ENCODE measurements at places on chromosomes 12 and 14. TPM values are rescaled to one million over a fixed set of nuclear protein-coding genes. Genes with fewer than 3 reads are reported as not detected.

DNA sequence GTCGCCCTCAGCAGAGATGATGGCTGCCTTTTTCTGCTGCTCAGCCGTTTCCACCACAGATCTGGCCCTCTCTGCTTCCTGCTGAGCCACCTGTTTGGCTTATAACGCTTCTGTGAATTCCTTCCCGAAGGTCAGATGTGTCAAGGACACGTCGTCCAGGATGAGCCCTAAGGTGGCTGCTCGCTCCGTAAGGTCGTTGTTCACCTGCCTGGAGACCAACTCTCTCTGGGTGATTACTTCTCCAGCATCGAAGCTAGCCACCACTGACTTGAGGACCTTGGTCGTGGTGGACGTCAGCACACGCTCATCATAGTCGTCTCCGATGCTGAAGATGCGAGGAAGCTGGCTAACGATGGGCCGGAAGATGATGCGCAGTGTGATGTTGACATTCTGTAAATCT lies 11.7 kb upstream of the ASB8 start:
- DNase-seq = no peak

DNA sequence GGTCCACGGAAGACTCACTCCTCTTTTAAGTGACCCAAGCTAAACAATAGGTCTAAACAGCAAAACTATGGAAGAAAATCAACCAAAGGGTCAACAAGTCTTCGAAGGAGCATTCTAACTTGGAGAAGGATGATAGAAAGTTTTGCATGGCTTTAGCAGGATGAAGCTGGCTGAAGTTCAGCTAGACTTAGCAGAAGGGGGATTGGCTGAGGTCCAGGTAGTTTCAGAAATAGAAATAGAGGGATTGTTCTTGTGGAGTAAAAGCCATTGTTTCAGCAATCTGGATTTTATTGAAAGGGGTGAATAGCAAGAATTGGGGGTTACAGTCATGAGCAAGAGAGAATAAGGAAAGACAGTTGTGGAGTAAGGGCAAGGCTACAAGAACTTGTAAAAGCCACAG lies 84.7 kb upstream of the TSPAN8 start:
- DNase-seq = no peak

TCTN1 gene
- total RNA-seq = 19.0 TPM

C12orf54 gene
- not detected for total RNA-seq

MUCL1 gene
- total RNA-seq = not detected

- no peak for DNase-seq
Observed at GRCh38 chr12:43337571-43338444, 214.2 kb downstream of the ADAMTS20 start.

GRCh38 chr12:46832130-46832704 lies 6.4 kb upstream of the SLC38A4 start:
- DNase-seq = no peak

DNA sequence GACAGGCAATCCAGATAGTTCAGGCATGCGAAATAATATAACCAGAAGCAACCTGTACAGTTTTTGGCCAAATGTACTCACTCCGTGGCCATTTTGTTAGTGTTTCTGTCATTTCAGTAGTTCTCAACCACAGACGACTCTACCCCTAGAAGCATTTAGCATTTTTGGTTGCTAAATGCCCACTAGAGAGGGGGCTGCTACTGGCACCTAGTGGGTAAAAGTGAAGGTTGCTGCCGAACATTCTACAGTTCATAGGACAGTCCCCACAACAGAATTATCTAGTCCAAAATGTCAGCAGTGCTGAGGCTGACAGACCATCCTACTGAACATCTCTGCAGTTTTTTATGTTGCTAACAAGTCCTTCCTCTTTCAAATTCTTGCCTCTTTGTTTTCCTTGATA lies 107.4 kb downstream of the TSHR start:
- no peak for DNase-seq

DNA sequence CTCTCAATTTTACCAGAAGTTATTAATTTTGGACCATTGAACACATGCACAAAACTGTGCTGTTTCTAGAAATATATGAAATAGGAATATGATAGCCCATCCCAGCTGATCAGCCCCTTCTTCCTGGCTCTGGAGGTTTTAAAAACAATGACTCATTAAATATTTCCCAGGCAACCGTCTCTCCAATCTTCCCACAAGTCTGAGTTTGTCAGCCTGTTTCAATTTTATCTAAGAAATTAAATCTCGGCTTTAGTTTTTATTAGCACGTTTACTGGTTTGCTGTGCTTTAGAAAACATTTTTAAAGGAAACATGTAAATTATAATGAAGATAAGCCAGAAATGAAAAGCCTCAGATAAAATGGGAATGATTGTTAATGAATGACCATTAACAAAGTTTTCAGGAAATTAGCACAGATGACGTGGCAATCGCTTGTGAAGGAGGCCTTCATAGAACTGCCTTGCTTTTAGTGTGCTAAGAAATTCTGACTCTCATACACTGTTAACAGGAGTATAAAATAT lies 89.3 kb upstream of the RAP1B start:
- DNase-seq = no peak

GRCh38 chr12:131850856-131851559 lies 22.8 kb downstream of the MMP17 start:
- DNase-seq = peak; percentile 18

- DNase-seq = no peak
Observed at GRCh38 chr12:76766161-76766560, 2.2 kb downstream of the ZDHHC17 start.

ACIN1 gene
- 45.0 TPM for total RNA-seq

DNA sequence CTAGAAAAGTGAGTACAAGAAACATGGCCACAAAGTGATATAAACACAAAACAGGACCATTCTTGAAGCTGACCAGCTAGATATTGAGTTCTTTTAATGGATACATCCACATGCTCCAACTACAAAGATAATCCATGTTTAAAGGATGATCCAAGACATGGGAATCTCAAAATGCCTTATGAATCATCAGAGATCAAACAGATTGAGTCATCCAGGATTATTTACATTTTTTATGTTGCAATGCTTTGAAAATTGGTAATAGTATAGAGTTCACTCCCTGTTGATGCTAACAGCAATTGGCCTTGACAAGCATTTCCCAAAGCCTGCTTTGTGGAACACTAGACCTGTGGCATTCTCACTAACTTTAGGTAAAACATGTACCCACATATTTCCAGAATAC lies 293.0 kb upstream of the TBX3 start:
- DNase-seq = no peak

GRCh38 chr12:11568762-11569478 lies 80.6 kb upstream of the ETV6 start:
- no peak for DNase-seq

- DNase-seq = no peak
Observed at GRCh38 chr12:57223191-57224165, 6.0 kb upstream of the SHMT2 start.

DNA sequence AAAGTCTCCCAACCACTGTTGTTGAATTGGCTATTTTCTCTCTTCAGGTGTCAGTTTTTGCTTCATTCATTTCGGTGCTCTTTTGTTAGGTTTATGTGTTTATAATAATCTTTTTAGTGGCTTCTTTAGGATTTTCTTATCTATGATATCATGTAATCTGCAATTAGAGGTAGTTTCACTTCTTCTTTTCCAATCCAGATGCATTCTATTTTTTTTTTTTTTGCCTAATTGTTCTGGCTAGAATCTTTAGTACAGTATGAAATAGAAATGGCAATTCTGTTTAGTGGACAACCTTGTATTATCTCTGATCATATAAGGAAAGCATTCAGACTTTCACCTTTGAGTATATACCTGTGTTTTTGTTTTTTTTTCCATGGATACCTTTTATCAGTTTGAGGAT lies 17.4 kb downstream of the CNOT2 start:
- no peak for DNase-seq

DNA sequence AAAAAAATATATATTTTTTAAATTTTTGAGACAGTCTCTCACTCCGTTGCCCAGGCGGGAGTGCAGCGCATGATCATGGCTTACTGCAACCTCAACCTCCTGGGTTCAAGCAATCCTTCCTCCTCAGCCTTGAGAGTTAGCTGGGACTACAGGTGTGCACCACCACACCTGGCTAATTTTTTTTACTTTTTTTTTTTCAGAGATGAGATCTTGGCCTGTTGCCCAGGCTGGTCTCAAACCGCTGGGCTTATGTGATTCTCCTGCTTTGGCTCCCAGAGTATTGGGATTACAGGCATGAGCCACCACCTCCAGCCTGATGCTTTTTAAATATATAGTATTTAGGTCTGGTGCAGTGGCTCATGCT lies 24.5 kb downstream of the MDM2 start:
- no peak for DNase-seq

- no peak for DNase-seq
Observed at GRCh38 chr12:89672589-89672979, 36.1 kb downstream of the ATP2B1 start.

EPYC gene
- not detected for total RNA-seq
